ENCODE measurements at places on chromosomes 16 and 17.

DNA sequence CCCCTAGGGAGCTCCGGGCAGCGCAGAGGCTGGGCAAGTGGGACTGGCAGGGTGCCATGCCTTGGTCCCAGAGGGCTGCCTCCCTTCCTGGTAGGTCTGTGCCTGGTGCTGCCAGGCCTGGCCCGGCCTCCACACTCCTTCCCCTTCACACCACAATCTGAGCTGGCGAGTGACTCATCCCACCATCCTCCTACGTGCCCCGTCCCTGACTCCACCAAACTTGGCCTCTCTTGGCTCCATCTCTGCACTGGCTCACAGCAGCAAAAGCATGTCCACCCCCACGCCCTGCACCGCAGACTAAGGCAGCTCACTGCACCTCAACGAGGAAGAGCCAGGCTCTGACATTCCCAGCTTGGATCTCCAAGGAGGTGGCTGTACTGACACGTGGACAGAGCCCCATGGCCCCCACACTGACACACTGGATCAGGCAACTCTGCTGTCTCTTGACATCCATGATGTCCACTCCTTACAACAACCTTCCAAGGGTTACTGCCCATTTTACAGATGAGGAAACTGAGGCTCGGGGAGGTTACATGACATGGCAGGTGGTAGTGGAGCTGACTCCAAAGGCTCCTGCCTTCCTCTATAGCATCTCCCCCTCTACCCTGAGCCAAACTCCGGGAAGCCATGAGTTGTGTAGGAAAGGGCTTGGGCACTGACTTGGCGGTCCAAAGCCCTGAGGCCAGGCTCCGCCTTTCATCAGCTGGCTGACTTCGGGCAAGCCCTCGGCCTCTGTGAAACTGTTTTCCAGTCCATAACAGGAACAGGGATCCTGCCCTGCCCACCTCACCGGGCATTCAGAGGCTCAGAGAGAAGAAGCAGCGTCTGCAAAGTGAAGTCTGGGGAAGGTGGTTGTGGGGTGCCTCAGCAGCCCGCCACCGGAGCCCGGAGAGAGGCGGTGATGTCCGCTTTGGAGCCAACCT lies 20.1 kb upstream of the KRT19 start:
- DNase-seq = peak; percentile 83

DNA sequence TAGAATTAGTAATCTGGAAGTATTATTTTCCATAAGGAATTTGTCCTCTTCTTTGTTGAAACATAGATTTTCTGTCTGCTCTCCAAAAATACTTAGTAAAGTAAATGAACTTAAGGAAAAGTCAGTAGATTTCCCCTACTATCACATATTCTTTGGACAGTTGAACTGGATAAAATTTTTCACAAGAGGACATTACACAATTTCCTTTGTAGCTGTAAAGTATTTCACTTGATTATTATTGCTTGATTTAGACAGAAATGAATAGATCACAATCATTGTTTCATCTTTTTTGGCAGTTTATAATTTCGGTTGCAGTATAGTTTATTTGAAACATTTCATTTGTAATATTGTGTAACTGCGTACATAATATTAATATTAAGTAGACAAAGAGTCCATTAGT lies 12.5 kb downstream of the CYB5B start:
- no peak for DNase-seq

GRCh38 chr16:3800477-3801270 lies 79.8 kb downstream of the CREBBP start:
- DNase-seq = no peak

- no peak for DNase-seq
These were observed 5.8 kb upstream of the CHCT1 start for GRCh38 chr17:60416368-60416925.

DNA sequence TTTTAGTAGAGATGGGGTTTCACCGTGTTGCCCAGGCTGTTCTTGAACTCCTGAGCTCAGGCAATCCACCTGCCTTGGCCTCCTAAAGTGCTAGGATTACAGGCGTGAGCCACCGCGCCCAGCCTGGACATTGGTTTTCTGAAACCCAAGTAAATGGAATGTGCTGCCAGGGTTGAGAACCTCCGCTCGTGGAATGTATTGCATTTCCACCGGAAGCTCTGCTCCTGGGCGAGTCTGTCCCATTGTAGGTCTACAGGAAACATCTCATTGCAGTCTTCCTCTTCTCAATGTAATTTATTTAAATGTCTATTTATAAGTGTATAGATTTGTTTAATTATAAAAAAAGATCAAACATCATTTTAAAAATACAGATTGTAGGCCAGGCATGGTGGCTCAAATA lies 57.4 kb upstream of the HAPSTR1 start:
- DNase-seq = no peak

DNA sequence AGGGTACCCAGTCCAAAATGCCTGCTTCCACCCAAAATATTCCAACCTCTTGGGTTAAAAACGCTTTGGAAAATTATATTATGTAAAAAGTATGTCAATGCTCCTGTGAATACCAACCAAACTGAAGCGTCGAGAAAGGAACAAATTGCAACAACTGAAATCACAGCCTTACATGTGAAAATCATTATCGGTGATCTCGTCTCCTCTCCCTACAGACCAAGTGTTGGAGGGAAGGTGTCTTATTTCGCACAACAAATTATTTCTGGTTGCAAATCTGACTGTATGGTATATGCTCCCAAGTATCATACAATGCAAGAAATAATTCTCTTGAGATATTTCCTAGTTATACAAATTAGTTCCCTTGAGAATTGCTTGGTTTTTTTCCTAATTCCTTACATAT lies 89.3 kb upstream of the CDYL2 start:
- DNase-seq = no peak

GRCh38 chr16:65421596-65421995 lies 299.7 kb upstream of the CDH11 start:
- DNase-seq = no peak

DNA sequence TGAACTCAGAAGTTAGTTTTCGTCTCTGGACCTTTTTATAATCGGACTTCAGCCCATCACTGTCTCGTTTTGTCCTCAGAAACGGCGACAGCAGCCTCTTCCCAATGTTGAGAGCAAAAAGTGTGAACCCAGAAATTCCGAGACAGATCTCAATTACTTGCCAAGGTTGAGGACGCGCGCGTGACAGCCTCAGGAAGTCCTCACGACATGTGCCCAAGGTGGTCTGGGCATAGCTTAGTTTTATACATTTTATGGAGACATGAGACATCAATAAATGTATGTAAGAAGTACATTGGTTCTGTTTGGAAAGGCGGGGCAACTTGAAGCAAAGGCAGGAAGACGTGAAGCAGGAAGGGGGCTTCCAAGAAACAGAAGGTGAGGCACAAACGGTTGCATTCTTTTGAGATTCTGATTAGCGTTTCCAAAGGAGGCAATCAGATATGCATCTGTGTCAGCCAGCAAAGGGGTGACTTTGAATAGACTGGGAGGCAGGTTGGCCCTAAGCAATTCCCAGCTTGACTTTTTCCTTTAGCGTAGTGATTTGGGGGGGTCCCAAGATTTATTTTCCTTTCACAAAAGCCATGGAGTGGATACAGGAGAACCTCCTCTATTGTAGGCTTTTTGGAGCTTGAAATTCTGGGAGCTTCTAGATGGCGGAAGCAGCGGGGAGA lies 583 bp upstream of the ZNF747 start:
- DNase-seq = no peak

DNA sequence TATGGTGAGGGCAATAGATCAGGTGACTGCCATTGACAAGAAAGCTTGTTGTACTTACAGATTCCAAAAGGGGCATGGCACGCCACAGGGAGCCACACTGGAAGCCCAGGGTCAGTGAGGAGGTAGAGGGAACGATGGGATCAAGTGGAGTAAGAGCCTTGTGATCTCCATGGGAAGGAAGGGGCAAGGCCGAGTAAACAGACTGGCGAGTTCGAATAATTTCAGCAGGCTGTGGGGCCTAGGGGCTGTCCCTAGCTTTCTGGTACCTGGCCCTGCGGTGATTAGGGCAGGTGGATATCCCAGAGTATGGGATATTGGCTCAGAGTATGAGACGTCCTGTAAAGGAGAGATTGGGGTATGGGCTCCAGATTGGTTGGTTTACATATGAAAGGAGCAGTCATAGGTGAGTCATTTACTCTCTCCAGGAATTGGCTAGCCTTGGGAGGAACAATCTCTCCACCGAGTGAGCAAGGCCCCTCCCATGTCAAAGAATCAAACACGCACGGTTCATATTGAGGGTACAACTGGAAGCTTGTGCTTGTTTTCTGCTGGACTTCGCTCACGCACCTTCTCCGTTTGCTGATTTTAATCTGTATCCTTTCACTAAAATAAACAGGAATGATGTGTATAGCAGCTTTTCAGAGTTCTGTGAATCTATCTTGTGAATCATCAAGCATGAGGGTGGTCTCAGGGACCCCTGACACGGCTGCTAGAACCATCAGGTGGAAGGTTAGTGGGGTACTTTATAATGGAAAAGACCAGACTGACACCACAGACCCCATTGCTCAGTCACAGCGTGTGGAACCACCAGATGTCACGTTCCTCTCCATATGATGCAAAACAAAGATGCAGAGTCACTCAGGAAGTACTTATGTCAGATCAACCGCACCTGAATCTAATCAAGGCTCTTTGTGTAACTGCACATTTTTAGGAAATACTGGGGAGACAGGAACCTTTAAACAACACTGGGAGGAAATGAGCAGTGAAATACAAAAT lies 27.9 kb downstream of the GABARAPL2 start:
- no peak for DNase-seq

DNA sequence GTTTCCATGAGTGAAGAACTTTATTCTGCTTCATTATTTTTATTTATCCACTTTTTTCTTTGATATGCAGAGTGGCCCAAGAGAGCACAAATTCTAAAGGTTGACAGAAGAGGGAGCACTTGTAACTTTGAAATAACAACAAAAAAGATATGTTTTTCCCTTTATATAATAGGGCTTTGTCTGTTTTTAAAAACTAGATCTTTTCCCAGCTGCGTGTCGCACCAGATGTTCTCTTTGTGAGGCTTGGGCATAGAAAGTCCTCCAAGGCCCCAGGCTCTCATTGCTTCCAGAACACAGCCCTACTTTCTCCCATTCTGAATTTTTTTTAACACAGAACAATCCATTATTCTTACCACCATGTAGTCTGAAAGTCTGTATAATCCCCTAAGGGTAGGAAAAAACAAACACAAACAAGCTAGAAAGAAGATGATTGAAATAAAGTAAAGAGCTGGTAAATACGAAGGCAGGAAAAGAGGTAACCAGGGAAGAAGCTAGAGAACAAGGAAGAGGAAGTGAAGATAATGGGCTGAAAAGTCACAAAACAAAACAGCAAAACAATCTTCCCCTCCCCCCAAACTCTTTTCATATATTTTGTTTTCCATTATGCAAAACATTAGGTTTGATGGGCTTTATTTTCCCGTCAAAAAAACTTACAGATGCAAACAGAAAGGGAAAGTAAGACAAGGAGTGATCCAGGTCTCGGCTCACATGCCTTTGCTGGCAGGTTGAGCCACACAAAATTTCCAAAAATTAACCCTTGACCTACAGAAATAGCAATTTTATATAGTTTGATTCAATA lies 160.4 kb downstream of the ABCA8 start:
- DNase-seq = no peak

DNA sequence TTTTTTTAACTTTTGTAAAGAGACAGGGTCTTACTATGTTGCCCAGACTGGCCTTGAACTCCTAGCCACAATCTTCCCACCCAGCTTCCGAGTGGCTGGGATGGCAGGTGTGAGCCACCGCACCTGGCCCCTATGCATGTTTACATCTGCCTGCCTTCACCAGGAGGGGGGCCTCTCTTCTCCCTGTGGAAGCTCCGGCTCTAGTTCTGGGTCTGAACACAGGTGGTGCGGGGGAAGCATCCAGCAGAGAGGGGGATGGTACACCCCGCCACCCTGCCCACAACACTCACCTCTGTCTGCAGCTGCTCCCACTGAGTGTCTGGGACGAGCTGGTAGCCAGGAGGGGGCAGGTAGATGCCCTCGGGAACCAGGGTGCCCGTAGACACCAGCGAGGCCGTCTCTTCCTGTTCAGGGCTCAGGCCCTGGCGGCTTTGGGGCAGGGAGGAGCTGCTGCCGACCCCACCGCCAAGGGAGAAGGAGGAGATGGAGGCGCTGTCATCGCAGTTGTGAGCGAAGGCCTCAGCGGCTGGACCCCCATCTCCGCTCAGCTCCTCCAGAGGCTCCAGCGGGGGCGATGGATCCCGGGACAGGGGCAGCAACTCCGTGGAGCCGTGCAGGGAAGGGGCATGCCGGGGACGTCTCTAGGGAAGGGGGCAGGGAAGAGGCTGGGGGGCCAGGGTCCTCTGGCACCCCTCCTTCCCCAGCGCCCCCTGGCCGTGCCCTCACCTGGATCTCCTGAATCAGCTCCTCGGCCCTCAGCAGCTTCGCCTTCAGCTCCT lies 10.9 kb downstream of the RABEP2 start:
- no peak for DNase-seq

- no peak for DNase-seq
These were observed 50.5 kb downstream of the GLG1 start for GRCh38 chr16:74556375-74556922.

DNA sequence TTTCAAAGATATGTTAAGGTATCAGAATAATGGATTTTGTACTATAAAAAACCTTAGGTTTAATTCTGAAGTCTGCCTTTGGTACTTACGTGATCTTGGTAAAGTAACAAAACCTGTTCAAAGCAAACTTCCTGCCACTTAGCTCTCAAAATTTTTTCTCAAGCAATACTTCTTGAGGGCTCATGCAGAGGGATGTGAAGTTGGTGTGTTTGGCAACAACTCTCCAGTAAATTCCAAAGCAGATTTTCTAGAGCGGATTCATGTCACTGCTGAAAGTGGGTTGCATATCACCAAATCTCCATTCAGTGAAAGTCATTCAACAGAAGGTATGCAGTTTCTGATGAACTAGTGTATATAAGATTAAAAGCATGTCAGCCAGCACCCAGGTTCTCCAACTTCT lies 856.7 kb downstream of the CDH8 start:
- DNase-seq = no peak
